Endodermal cell (in vitro differentiated cells): ENCODE measurements at places on chromosomes 12 and 14.

DNA sequence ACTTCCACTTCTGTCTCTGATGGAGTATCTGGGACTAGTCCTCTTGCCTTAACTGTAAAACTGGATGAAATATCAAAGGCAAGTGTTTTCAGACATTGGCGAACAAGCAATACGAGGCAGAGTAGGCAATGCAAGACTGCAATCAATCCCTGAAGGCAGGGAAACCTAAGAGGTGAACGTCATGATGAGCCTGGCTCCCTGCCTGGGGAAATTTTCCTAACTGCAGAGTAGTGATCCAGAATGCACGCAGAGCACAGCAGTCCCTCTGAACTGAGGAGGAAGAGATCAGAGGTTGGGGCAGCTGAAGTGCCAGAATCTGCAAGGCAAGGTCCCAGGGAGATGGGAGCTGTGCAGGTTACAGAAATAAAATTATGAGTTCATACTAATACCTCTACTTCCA lies 18.5 kb downstream of the BHLHE41 start:
- peak; percentile 37 for DNase-seq

DNA sequence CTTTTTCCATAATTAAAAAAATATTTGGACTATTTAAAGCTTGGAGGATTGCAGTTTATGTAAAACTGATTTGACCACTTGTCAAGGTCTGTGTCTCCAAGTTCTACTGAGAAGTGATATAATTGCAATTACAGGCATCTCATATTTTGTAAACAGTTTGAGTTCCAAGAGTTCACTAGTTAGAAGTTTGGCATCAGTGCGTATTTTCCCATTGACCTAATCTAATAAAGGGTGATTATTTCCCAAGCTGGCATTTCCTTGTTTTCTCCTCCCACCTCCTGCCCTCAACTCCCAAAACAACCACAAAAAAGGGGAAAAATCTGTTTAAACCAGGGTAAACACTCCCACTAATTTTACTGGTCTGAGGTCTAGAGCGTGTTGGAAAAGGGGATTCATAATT lies 3.0 kb upstream of the MYF6 start:
- no peak for DNase-seq

DNA sequence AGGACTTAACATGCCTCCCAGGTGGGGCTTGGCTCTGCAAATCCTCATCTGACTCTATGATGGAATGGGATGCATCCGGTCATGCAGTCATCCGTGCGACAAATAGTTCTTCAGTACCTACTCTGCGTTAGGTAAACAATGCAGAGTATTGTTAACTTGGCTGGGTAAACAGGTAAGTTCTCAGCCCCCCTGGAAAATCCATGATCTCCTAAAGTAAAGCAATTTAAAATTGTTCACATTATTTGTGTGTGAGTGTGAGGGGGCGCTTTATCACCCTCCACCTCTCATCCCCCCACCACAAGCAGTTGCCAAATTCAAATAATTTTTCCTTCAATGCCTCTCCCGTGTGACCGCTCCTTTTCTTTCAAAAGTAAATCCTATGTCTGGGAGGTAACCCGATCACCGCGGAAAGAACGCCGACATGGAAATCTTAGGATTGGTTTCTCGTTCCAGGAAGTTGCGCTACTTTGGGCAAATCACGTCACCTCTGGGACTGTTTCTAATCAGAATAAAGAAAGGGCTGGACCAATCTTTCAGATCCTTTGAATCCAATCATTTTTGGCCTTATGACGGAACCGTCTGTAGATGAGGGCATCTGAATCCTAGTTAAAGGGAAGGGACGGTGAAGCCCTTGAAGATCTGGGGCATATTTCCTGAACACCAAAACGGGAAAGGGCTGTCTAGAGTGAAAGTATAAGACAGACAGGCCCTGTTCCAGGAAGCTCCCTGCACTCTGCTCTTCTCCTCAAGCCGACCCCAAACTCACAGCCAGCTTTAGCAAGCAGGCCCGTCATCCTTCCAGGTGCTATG lies 44.0 kb upstream of the SINHCAF start:
- peak; percentile 85 for DNase-seq

- no peak for DNase-seq
These were observed 14.4 kb downstream of the CLSTN3 start for GRCh38 chr12:7144414-7145120.

DNA sequence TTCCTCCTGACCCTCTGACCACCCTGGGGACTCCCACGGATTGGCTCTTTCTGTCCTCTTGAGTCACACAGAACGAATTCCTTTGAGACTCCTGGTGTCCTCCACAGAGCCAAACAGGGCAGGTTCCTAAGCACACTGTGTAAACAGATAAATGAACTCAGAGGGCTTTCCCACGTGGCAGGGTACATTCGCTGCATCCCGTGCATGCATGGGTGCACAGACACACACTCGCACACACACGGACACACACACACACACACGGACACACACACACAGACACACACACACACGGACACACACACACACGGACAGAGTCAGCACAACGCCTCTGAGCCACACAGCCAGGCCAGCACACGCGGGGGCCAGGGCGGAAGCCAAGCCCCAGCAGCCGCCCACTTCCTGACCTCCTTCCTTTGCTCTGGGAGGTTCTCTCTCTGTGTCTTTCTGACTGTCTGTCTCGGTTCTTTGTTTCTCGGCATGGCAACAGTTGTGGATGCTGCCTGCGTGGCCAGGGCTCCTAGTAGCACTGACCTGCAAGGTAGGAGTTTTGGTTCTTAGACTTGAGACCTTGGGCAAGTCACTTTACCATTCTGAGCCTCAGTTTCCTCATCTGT lies 706 bp downstream of the CRACR2A start:
- peak; percentile 45 for DNase-seq

- no peak for DNase-seq
These were observed 117.6 kb downstream of the CACNA1C start for GRCh38 chr12:2170376-2170775.

DNA sequence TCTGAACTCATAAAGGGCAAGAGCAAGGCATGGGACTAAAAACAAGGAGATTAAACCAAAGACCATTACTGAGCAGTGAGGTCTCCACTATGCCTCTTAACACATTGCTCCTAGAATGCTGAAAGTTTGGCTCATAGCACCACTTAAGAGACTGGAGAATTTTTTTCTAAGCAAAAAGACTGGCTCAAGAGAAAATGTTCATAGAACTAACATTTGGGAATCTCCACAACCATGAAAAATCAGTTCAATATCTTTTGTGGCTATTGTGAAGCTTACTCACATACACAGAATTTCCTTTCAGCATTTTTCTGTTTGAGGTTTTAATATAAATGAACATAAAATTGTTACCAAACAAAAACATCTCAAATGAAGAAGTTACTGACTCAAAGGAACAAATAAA lies 255.8 kb downstream of the CCDC91 start:
- no peak for DNase-seq

- DNase-seq = no peak
These were observed 34.1 kb upstream of the NUBPL start for GRCh38 chr14:31527087-31527486.

DNA sequence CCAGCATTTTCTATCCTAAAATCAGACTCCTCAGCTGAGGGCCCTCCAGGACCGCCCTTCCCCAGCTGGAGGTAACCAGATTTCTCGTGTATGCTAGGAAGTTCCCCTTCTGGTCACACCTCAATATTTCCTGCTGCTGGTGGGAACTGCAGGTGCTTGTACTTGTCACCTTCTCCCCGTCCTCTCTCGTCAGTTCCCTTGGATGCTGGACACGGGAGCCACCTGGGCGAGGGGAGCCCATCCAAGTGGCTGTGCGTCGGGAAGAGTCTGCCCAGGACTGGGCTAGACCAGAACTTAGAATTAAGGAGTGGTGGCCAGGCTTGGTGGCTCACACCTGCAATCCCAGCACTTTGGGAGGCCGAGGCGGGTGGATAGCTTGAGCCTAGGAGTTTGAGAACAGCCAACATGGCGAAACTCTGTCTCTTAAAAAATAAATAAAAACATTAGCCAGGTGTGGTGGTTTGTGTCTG lies 23.2 kb upstream of the KIF26A start:
- DNase-seq = peak; percentile 32

DNA sequence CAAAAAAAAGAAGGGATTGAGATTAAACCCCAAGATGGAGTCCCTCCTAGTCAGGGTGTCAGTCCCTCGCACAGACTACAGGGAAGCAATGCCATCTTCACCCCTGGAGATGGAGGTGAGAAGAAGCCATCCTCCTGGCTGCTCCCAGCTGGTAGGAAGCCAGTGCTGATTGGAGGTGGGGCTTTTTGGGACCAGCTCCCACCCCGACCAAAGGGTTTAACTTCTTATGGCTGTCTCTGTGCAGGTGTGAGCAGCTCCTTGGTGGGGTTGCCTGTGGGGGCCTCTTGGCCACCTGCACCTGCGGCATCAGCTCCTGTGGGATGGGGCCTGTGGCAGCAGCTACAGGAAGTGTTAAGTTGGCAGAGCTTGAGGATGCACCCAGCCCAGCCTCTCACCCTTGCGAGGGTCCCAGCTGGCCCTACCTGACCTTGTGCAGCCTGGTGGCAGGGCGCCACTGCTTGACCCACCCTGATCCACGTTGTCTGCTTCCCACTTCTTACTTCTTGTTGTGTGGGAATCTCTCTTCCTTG lies 3.8 kb upstream of the KRT86 start:
- DNase-seq = peak; percentile 27

GRCh38 chr12:50542448-50542847 lies 37.7 kb downstream of the DIP2B start:
- DNase-seq = no peak

DNA sequence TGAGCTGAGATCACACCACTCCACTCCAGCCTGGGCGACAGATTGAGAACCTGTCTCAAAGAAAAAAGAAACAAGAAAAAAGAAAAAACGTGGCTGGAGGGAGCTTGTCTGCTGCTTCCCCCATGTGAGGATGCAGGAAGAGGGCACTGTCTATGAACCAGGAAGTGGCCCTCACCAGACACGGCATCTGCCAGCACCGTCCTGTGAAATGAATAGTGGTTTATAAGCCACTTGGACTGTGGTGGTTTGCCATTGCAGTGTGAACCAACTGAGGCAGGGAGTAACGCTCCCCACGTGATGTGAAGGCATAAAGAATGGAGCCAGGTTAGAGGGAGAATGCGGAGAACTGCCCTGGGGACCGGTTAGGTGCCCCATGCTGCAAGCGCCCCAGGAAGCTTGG lies 4.5 kb upstream of the BRF1 start:
- DNase-seq = no peak

- DNase-seq = no peak
These were observed 8.6 kb upstream of the HOXC11 start for GRCh38 chr12:53964315-53964713.

DNA sequence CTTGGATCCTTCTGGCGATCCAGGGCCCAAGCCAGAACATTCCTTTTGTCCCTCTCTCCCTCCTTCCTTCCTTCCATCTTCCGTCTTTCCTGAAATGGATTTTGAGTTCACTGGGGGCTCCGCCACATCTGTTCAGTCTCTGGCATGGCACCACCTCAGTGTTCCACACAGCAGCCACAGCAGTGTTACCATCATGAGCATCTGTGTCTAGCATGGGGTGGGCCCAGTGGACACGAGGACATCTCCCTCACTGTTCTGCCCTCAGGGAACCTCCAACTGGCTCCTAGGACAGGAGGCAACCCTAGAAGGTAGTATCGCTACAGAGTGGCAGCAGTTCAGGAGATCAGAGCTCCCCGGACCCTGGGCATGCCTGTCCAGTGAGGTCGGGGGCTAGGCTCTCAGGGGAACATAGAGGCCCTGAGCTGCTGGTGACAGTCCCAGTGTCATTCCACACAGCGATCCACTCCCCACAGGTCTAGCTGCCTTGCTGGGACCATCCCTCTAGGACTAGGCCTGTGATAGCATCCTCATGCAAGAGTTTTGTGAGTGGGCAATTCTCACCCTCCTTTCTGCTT lies 59.0 kb downstream of the GALNT16 start:
- DNase-seq = no peak

- DNase-seq = no peak
These were observed 8.5 kb downstream of the COQ6 start for GRCh38 chr14:73958591-73958990.

- no peak for DNase-seq
These were observed 25.9 kb upstream of the STAB2 start for GRCh38 chr12:103561174-103561573.

DNA sequence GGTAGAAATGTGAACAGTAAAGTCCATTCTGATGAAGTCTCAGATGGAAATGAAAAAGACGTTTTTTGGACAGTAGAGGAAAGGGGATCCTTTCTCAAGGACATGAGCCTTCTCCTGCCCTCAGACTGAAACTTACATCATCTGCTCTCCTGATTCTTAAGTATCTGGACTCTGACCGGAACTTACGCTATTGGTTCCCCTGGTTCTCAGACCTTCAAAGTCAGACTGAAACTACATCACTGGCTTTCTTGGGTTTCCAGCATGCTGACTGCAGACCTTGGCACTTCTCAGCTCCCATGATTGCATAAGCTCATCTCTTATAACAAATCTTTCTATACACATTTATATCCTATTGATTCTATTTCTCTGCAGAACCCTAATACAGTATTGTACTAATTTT lies 291.0 kb downstream of the SNAPC1 start:
- DNase-seq = no peak

GRCh38 chr14:70086685-70087379 lies 101.9 kb downstream of the SLC8A3 start:
- peak; percentile 72 for DNase-seq

- no peak for DNase-seq
These were observed 236.1 kb upstream of the DIO2 start for GRCh38 chr14:80447392-80447791.

- peak; percentile 78 for DNase-seq
These were observed 1.5 kb downstream of the BCL2L14 start for GRCh38 chr12:12072064-12072760.

- DNase-seq = no peak
These were observed 670.6 kb downstream of the SLC16A7 start for GRCh38 chr12:60266381-60266852.

DNA sequence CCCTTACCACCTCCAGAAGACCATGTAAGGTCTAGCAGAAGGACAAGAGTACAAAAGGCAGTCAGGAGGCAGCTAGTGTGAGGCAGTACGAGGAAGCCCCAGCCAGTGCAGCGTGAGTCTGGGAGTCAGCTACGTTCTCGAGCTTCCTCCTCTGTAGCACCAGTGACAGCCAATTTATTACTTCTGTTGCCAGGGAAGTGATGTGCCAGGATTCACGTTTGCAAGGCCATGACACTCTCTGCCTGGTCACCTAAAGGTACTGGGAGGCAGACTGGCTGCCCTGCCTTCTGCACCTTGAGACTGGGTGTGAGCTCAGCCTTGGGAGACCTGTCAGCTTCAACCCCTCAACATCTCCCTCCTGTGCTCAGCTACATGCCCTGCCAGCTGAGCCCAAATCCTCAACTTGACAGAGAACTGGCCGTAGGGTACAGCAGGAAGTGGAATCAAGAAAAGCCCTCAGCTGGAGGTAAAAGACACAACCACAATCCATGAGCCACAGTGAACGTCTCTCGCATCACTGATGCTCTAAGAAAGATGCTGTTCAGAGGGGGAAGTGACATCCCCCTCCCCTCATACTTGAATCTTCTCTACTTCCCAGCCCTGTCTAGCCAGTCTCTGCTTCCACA lies 182.5 kb upstream of the RGS6 start:
- DNase-seq = no peak

GRCh38 chr14:91286530-91286937 lies 42.0 kb upstream of the GPR68 start:
- peak; percentile 95 for DNase-seq
